ENCODE measurements at places on chromosomes 2 and 18. TPM values are rescaled to one million over a fixed set of nuclear protein-coding genes. Genes with fewer than 3 reads are reported as not detected.

DNA sequence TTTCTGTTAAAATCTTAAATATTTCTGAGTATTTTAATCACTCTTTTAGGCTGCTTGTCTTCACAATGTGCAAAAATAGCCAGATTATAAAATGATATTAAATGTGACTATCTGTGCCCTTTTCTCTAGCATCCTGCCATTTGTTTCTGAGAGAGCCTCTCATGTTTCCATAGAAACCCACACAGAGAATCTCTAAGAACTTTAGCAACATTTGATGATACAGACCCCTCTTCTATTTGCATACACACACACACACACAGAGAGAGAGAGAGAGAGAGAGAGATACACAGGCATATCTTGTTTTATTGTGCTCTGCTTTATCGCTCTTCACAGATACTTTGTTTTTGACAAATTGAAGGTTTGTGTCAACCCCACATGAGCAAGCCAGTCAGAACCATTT lies 134.5 kb upstream of the DDX18 start:
- no peak for DNase-seq

GRCh38 chr2:217645896-217646295 lies 356.9 kb downstream of the TNS1 start:
- DNase-seq, result no peak

DNA sequence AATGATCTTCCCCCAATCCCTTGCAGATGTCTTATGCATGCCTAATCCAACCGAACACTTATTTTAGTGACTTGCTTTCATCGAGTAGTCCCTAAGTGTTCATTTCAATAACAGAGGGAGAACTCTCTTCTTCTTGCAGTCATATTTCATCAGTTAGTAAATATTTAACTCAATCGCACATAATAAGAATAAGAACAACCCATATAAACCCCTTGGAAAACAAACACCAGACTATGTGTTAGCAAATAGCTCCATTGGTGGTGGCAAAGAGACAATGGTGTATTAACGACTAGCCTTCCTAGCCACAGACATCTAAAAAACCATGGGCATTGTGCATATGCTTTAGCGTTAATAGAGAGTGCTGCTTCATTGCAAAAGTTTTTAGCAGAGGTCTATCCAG lies 725.8 kb downstream of the BCL11A start:
- no peak for DNase-seq

GRCh38 chr2:112304298-112304941 lies 29.0 kb downstream of the ZC3H6 start:
- DNase-seq, result no peak

DNA sequence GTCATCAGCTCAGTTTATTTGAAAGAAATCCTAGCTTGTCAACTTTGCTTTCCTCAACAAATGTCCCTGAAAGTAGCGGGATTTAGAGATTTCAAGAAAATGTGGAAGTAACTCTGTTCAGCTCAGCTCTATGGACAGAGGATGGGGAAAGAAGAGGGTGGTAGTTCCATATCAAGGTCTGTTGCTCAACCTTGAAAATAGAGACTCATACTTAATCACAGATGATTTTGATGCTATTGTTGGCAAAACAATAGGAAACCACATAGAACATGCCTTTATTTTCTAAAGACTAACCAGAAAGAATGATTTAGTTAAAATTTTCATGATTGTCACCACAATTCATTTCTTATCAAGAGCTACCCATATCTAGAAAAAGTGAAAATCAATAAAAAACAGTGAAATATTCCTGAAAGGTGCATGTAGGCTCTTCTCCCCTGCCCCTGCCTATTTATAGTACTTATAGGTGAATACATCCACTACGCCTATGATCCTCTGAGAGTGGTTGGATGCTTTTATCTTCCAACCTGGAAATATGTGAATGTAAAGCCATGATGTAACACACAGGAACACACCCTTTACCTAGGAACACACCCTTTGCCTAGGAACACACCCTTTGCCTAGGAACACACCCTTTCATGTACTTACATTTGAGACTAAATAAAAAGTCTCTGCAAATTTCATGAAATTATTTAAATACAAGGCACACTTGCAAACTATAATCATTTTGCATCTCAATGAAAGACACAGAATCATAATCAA lies 65.8 kb downstream of the ETAA1 start:
- no peak for DNase-seq

- no peak for DNase-seq
Measured at GRCh38 chr2:170012773-170013172, 165.2 kb upstream of the MYO3B start.

CCDC150 gene
- total RNA-seq, result 3.1 TPM

GRCh38 chr18:53795061-53795460 lies 429.4 kb downstream of the MBD2 start:
- DNase-seq, result no peak

DNA sequence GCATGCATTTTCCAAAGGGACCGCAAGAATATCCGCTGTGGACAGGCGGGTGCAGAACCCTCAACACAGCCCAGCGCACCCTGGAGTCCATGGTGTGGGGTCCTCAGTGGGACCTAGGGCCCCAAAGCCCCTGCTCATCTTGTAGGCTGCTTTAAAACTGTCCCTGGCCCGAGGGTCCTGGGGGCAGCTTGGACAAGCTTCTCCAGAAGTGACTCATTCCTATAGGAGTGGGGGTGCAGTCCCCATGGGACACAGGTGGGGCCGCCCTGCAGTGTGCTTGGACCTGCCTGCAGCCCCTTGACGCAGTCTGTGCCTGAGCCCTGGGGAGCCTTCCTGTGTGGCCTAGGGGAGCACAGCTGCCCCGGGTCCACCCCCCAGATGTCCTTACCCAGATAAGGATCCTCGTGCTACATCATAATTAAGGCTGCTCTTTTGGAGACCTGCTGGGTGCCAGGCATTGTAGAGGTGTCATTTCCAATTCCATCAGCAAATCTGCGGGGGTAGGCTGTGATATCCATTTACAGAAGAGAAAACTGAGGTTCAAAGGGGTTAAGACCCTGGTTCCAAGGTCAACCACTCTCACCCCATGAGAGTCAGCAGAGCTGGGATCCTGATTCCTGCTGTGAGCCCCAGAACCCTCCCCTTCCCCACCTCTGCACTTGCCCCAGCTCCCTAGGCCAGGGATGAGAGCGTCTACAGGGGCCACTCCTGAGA lies 1.7 kb upstream of the HS6ST1 start:
- no peak for DNase-seq

- DNase-seq, result no peak
Measured at GRCh38 chr2:177273408-177273807, 8.9 kb upstream of the NFE2L2 start.

CAPN14 gene
- not detected for total RNA-seq

- no peak for DNase-seq
Measured at GRCh38 chr2:205364261-205364660, 318.0 kb upstream of the NRP2 start.

DNA sequence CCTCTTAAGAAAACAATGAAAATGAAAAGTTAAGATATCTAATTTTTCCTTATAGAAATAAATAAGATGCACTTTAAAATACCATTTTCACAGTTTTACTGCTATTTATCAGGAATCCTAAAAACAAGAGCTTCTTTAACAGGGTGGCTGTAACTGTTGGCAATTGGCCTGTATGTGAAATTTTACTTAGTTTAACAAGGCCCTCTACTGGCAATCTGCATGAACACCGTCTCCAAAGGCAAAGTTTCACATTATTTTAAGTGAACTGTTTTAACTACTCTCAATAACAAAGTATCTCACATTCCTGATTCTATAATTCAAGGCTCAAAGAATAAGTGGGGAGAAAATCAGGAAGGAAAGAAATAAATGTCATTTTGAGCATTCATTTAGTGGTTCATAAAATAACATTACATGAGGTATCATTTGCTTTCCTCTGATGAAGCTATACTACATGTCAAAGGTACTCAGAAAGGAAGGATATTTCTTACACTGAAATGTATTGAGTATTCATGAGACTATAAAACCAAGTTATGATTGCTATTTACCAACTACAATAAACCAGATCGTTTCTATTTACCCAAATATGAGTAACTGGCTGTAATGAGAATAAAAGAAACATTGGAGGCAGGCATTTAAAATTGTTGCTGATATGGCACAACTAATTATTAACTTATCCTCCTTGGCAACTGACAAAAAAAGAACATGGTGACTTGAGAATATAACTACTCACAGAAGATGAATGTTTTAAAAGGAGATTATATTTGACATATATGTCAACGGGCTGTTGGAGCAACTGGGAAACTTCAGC lies 7.0 kb downstream of the NCKAP5 start:
- peak; percentile 57 for DNase-seq

PDCL3 gene
- 31.6 TPM for total RNA-seq

MSTN gene
- total RNA-seq, result not detected

UBR3 gene
- total RNA-seq, result 65.8 TPM

DNA sequence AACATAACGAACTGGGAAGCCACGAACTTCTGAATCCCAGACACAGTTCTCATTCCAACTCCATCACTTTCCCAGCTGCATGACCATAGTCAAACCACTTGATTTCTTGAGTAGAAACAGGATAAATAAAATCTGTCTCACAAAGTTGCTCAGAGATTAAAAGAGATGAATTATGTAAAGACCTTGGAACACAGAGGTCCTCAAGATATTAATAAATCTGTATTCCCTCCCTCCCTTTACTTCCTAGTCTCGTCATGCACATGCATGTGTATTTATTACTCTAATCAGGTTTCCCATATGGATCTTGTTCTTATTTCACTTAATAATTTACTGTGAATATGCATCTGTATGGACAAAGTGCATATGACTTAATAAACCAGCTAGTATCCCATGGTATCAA lies 21.1 kb upstream of the CSRNP3 start:
- DNase-seq, result no peak

DNA sequence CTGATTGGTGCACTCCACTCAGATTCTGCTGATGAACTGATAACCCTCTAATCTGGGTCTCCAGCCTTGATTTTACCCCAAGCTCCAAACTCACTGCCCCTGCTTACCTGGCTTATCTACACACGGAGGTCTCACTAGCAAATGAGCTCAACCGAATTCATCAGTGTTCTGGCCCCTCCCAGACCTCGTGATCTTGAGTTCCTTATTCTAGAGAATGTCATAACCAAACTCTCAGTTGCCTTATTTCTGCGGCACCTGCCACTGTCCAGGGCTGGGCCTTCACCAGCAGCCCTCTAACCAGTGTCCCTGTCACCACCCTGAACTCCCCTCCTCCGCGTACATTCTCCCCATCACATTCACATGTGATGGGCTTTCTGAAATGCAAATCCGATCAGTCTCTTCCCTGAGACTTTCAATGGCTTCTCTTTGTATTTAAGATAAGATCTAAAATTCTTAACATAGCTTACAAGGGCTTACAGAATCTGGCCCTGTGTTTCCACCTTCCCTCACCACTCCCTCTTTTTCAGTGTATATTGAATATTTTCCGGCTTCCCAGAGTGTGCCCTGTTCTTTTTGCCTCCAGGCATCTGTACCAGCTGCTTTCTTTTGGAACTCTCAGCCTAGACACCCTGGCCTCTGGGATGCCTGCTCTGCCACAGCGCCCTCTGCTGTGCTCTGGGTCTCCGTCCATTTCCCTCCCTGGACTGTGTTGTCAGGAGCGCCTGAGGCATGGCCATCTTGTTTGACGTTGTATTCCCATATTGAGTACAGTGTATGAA lies 31.1 kb downstream of the NAB1 start:
- DNase-seq, result peak; percentile 77

DNA sequence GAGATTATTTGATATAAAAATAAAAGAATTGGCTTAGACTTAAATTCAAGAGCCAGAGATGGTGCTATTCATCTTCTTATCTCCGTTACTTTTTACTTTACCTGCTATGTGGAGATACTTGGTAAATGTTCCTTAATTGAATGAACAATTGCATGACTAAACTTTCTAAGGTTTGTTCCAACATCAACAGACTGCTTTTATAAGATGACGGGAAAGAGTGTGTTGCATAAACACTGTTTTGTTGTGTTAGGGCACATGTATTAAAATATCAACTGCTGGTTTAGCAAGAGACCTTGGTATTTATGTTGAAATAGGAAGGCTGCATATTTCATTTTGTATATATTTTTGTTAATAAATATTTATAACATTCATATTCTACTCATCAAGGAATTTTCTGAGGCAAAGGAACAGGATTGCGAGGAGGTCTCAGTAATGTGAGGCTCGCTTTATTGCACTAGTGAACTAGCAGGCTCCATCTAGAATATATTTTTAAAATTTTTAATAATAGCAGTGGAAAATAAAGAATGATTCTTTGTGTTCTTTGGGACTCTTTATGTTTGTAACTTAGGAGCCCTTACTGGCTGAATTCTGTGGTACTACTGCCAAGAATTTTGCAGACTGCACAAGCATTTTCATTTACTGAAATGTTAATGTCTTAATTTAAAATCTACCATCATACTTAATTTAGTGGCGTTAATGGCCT lies 10.7 kb upstream of the NFE2L2 start:
- DNase-seq, result no peak

DNA sequence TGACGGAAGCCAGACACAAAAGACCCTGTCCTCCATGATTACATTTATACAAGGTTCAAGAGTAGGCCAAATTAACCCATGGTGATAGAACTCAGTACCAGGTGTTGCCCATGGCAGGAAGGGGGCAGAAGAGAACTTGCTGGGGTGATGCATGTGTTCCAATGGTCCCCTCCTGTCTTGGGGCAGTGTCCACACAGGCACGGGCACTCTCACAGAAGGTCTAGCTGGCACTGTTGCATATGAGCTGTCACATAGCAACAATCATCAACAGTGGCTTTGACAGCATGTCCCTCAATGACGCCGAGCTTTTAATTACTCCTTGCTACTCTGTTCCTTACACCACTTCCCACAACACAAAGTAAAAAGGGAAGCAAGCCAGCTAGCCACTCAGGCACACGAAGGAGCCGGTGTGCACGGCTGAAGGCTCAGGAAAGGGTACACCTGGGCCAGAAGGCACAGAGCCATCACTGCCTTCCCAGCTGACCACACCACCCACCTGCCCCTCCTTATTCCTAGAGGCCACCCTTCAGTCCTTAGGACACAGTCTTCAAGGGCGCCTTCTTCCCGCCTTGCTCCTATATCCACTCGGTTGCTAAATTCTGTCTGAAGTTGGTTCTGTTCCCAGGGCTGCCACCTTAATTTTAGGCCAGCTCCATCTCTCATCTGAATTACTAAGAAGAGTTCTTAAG lies 28.9 kb downstream of the RPL31 start:
- no peak for DNase-seq

DNA sequence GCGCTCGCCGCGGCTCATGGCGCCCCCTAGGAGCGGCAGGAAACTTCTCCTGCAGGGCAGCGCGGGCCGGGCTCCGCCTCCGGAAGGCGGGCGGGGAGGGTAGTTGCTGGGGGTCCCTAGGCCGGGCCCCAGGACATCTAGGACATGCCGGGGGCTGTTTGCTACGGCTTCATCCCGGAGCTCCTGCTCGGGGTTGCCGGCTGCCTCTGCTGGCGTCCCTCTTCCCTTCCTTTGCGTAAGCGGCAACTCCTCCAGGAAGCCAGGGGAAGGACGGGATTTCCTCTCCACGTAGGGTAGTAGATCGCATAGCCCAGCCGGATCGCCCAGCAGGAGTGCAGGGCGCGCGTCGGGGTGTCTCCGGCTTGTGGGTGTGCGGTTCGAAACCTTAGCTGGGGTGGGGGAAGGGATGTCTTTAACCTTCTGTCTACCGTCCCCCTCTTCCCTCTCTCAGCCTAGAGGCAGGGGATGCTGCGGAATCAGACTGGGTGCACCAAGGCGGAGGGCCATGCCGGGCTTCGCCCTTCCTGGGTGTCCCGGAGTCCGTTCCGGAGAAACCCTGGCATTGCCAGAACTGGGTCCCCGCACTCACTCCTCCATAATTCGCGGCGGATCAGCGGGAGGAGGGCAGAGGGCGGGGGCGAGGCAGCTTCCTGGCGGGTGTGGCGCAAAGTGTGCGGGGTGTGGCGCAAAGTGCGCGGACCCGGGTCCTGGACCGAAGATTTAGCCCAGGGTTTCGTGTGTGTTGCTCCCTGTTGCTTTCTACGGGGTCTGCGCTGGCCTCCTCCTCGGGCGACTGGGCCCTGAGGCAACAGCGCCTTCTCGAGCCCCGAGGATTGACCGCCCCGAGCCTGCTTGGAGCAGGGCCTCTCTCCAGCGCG lies 12.2 kb upstream of the SKOR2 start:
- no peak for DNase-seq
